COR-L47 (cell line): ENCODE measurements at places on chromosomes 16 and 17.

- no peak for DNase-seq
Observed at GRCh38 chr17:17732892-17733670, 51.8 kb downstream of the RAI1 start.

GRCh38 chr16:60641067-60641665 is 1395.1 kb downstream of the CDH8 start:
- no peak for DNase-seq

GRCh38 chr17:61247439-61247838 is 152.2 kb upstream of the TBX2 start:
- no peak for DNase-seq

GRCh38 chr17:67245694-67246402 is 852 bp upstream of the HELZ start:
- DNase-seq: peak; percentile 4

DNA sequence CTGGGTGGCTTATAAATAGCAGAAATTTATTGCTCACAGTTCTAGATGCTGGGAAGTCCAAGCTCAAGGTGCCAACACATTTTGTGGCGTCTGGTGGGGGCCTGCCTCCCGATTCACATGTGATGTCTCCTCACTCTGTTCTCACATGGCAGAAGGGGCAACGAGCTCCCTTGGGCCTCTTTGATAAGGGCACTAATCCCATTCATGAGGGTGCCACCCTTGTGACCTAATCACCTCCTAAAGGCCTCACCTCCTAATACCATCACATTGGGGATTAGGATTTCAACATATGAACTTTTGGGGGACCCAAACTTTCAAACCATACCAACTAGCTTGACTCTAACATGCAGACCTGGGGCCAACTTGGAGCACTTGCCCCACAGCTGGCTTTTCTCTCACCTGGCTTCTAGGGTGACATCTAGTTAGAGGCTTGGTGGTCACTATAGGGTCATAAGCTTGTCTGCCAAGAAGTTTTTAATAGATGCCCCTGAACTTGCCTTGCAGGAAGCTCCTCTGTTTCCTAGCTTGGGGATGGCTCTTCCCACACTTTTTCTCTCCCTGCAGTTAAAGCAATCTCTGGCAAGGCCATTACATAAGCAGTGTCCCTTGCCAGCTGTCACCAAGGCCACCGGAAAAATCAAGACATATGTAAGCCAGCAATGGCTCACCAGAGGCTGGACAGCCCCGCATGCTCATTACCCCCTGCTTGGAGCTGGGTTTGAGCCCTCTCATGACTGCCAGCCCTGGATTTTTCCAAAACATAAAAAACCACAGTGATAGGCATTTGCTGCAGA is 8.4 kb upstream of the MED9 start:
- DNase-seq: no peak

DNA sequence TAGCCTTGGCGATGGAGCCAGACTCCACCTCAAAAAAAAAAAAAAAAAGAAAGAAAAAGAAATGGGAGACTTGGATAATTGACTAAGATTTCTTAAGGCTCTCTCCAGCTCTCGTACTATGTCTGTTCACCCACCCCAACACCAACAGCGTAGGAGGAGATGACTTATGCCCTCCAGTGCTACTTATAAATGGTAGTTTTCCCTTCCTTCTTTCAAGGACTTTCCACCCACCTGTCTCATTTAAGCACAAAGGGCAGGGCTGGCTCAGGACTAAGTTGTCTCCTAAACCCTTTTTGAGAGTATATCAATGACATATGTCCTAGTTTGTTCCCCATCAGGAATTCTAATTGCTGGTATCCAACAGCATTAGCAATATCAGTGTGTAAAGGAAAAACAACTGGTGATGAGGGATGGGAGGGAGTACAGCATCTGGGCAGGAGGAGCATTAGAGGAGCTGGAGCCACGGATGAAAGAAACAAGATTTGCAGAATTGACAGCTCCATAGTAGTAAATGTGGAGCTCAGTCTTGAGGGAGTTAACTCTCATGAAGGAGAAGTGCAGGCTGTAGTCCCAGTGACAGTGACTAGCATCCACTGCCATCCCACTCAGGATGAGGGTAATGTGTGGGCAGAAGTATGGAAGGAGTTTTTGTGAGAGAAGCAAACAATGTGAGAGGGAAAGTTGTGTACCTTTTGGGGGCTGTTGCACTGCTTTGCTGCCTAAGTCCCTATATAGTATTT is 17.2 kb downstream of the UBE2Z start:
- no peak for DNase-seq

DNA sequence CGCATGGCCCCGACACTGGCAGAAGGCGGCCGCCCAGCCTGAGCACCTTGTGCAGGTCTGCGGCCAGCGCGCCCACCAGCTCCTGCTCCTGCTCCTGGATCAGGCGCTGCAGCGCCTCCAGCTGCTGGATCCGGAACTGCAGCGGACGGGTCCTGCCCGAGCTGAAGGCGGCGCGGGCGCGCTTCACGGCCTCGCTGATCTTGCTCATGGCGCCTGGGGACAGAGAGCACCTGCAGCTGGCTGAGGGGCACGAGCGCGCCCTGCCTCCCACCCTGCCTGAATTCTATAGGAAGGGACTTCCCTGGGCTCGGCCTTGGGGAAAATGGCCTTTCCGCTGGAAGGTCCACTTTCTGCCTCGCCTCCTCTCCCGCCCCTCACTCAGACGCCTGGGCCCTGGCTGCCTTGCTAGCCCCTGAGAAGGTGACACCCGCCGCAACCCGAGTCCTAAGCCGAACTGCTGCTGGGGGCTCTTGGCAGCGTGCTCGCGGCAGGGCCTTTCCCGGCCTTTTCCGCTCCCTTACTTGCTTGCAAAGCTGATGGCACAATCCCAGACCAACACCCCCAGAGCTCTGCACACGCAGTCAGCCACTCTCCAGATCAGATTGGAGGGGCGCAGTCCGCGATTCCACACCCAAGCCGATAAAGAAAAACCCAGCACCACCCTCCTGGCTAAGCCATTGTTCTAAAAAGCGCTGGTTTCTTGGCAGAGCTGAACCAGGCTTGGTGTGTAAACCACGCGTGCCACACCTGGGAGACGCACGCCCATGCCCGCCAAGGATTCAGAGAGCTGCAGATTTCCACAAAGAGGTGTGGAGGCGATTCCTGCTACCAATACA is 3.0 kb downstream of the ALDH3A1 start:
- peak; percentile 39 for DNase-seq

- no peak for DNase-seq
Observed at GRCh38 chr17:49612726-49613125, 37.1 kb downstream of the NXPH3 start.

GRCh38 chr16:75064403-75065148 is 52.0 kb downstream of the LDHD start:
- no peak for DNase-seq

- DNase-seq: no peak
Observed at GRCh38 chr17:27366437-27366836, 72.5 kb downstream of the WSB1 start.

GRCh38 chr16:56310690-56311089 is 114.7 kb downstream of the AMFR start:
- no peak for DNase-seq

DNA sequence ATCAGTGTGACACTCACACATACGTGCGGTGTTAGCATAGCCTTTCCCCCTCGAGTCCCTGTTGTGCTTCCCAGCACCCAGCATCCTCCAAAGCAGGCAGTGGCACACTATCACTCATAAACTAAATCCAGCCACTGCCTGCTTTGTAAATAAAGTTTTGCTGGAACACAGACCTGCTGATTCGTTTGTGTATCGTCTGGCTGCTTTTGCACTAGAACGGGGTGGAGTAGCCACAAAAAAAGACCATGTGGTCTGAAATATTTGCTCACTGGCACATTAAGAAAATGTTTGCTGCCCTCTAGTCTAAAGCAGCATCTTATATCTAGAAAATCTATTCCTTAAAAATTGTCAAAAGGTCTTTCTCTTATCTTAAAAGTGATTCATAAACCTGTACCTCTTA is 341.2 kb upstream of the ZFHX3 start:
- DNase-seq: no peak

DNA sequence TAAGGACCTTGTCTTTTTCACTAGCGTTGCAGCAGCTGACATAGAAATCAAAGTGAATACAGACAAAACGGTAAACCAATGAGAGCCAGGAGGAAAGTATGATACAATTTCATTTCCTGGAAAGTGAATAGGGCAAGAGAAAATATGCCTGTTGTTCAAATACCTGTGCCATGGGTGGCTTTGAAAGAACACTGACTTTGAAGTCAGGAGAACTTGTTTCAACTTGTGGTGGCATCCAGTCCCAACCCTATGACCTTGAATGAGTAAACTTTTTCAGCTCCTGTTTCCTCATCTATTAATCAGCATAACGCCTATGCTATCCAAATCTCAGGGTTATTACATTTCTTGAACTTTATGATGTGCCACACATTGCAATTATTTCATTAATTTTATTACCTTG is 173.7 kb upstream of the HS3ST3A1 start:
- DNase-seq: no peak

DNA sequence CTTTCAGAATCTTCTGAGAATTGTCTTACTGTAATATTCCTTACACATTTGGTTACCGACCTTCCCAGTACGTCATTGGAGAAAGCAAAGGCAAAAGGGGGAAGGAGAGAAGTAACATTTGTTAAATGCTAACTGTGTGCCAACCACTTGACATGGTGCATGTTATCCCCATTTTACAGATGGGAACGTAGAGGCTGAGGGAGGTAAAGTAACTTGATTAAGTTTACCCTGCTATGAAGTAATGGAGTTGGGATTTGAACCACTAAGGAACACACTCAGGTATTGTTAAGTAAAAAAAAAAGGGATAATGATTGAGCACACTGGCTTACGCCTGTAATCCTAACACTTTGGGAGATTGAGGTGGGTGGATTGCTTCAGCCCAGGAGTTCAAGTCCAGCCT is 156.4 kb downstream of the PRKCA start:
- DNase-seq: no peak

DNA sequence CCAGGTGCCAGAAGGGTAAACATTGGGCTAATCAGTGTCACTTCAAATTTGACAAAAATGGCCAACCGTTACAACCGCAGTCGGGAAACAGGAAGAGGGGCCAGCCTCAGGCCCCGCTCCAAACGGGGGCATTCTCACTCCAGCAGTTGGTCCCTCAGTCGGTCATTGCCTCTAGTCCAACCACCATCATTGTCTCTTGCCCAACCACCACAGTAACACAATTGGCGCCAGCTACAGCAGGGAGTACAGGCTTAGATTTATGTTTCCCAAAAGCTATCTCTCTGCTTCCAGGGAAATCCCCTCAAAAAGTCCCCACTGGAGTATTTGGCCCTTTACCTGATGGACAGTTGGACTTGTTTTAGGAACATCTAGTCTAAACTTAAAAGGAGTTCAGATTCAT is 20.3 kb downstream of the ALOX15B start:
- DNase-seq: no peak

GRCh38 chr17:34393401-34393800 is 30.4 kb upstream of the CCL1 start:
- DNase-seq: no peak

- no peak for DNase-seq
Observed at GRCh38 chr17:47806026-47806912, 15.3 kb downstream of the OSBPL7 start.
